Myometrial cell (primary cell): ENCODE measurements at places on chromosomes 2 and 18. TPM values are rescaled to one million over a fixed set of nuclear protein-coding genes. Genes with fewer than 3 reads are reported as not detected.

Gene UGT1A4
- total RNA-seq: not detected in 2 replicates

Gene SCYGR1
- not detected in 2 replicates for total RNA-seq

Gene SLC11A1
- total RNA-seq: 0.18 and 0.29 TPM in 2 replicates

Gene CD8B2
- total RNA-seq: not detected in 2 replicates

Gene PLCL1
- total RNA-seq: 0.35 and 0.58 TPM in 2 replicates

Gene GAREM1
- 0.89 and 1.7 TPM in 2 replicates for total RNA-seq

Gene EFHD1
- total RNA-seq: not detected in 2 replicates

Gene SULT1C2
- not detected in 2 replicates for total RNA-seq

Gene SCG2
- under 0.01 and 0.53 TPM in 2 replicates for total RNA-seq

Gene SEMA4C
- total RNA-seq: 20.9 and 24.2 TPM in 2 replicates

Gene VAMP8
- total RNA-seq: not detected in 2 replicates

Gene GULP1
- total RNA-seq: 25.5 and 26.2 TPM in 2 replicates

Gene SLC30A3
- total RNA-seq: not detected in 2 replicates

Gene MAP3K19
- not detected in 2 replicates for total RNA-seq

Gene ST8SIA5
- not detected in 2 replicates for total RNA-seq

Gene DUSP2
- 2.6 and 3.5 TPM in 2 replicates for total RNA-seq

Gene SCN2A
- total RNA-seq: 2.0 and 9.0 TPM in 2 replicates

Gene RNF181
- 218 and 231 TPM in 2 replicates for total RNA-seq

Gene TTC21B
- 6.9 and 7.8 TPM in 2 replicates for total RNA-seq

Gene EMX1
- total RNA-seq: not detected in 2 replicates

Gene ZNF892
- total RNA-seq: 1.2 and 3.2 TPM in 2 replicates

Gene WDR12
- total RNA-seq: 11.8 and 16.3 TPM in 2 replicates

Gene ARHGEF4
- total RNA-seq: 1.2 and 4.8 TPM in 2 replicates

Gene CEP68
- total RNA-seq: 3.7 and 6.0 TPM in 2 replicates

Gene RND3
- total RNA-seq: 136 and 161 TPM in 2 replicates

Gene ABHD1
- total RNA-seq: not detected in 2 replicates

Gene UGT1A5
- total RNA-seq: not detected in 2 replicates

Gene IMPACT
- 19.6 and 22.9 TPM in 2 replicates for total RNA-seq

Gene PRKAG3
- not detected in 2 replicates for total RNA-seq

Gene MALT1
- total RNA-seq: 19.3 and 22.5 TPM in 2 replicates

Gene ASXL2
- total RNA-seq: 6.6 and 10.1 TPM in 2 replicates

Gene CENPO
- 18.5 and 19.5 TPM in 2 replicates for total RNA-seq

Gene NGEF
- total RNA-seq: 3.2 and 5.8 TPM in 2 replicates

Gene CPO
- not detected in 2 replicates for total RNA-seq

Gene RAB6C
- not detected in 2 replicates for total RNA-seq

Gene PEX13
- 27.1 and 31.1 TPM in 2 replicates for total RNA-seq

Gene LDLRAD4
- total RNA-seq: not detected in 2 replicates

Gene PSTPIP2
- 9.5 and 9.6 TPM in 2 replicates for total RNA-seq

Gene FAHD2A
- total RNA-seq: 25.1 and 36.7 TPM in 2 replicates

Gene PTPN18
- 13.8 and 22.2 TPM in 2 replicates for total RNA-seq

Gene PLB1
- 1.9 and 4.6 TPM in 2 replicates for total RNA-seq
